Nasal cavity respiratory epithelium epithelial cell of viscerocranial mucosa (primary cell): ENCODE measurements at places on chromosomes 1 and 21. TPM values are rescaled to one million over a fixed set of nuclear protein-coding genes. Genes with fewer than 3 reads are reported as not detected.

CNIH3 gene
- 0.68 and 1.2 TPM in 2 replicates for total RNA-seq

ANKRD45 gene
- total RNA-seq, result 0.28 TPM in 1 of 2 replicates, not detected in the other

ZSCAN20 gene
- 4.1 and 7.0 TPM in 2 replicates for total RNA-seq

FAM151A gene
- not detected in 2 replicates for total RNA-seq

AXDND1 gene
- total RNA-seq, result under 0.01 and 0.07 TPM in 2 replicates

KCNN3 gene
- not detected in 2 replicates for total RNA-seq

RIPPLY3 gene
- under 0.01 and 0.07 TPM in 2 replicates for total RNA-seq

SELENOF gene
- total RNA-seq, result 156 and 193 TPM in 2 replicates

CDK11A gene
- total RNA-seq, result 9.6 and 12.7 TPM in 2 replicates

SLC30A10 gene
- 0.07 TPM in 1 of 2 replicates, not detected in the other for total RNA-seq

LCE3E gene
- 8.5 TPM in 1 of 2 replicates, not detected in the other for total RNA-seq

ADAMTSL4 gene
- 1.7 and 2.8 TPM in 2 replicates for total RNA-seq

TMEM51 gene
- 7.9 and 15.9 TPM in 2 replicates for total RNA-seq

AGMAT gene
- 0.93 and 1.4 TPM in 2 replicates for total RNA-seq

IFI44L gene
- total RNA-seq, result 0.78 and 2.7 TPM in 2 replicates

ADCY10 gene
- total RNA-seq, result under 0.01 TPM in 1 of 2 replicates, not detected in the other

CCDC17 gene
- total RNA-seq, result 0.68 and 1.2 TPM in 2 replicates

RPS6KA1 gene
- total RNA-seq, result 52.6 and 73.6 TPM in 2 replicates

GUCA2B gene
- total RNA-seq, result not detected in 2 replicates

SERINC2 gene
- 47.8 and 182 TPM in 2 replicates for total RNA-seq

RASSF5 gene
- 5.8 and 6.3 TPM in 2 replicates for total RNA-seq
